ENCODE measurements at places on chromosomes 6 and 20. TPM values are rescaled to one million over a fixed set of nuclear protein-coding genes. Genes with fewer than 3 reads are reported as not detected.

- DNase-seq = no peak
These were observed 212.6 kb upstream of the EXOC2 start for GRCh38 chr6:905556-905955.

Gene GLO1
- 140 TPM for total RNA-seq

Gene POM121L2
- not detected for total RNA-seq

Gene MMP24
- total RNA-seq = not detected

DNA sequence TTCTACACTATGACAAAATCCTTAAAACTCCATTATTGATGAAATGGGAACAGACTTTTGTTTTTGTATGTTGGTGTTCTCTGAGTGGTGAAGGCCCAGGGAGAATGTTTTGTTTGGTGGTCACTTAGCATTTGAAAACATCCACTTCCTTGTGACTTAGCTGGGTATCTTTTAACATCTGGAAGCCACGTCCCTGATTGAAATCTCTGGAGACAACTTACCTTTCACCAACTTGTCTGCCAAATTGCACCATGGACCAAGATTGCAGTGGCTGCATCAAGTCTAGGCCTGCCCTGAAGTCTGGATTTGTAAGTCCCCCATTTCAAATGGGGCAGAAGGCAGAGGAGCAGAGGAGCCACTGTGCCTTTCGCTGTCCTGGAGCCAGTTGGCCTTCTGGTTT lies 534 bp upstream of the EFCAB8 start:
- DNase-seq = no peak

- DNase-seq = no peak
These were observed 320.1 kb downstream of the ESR1 start for GRCh38 chr6:152127432-152128165.

- DNase-seq = no peak
These were observed 15.3 kb downstream of the PHIP start for GRCh38 chr6:79062708-79063107.

Gene PAX1
- not detected for total RNA-seq

DNA sequence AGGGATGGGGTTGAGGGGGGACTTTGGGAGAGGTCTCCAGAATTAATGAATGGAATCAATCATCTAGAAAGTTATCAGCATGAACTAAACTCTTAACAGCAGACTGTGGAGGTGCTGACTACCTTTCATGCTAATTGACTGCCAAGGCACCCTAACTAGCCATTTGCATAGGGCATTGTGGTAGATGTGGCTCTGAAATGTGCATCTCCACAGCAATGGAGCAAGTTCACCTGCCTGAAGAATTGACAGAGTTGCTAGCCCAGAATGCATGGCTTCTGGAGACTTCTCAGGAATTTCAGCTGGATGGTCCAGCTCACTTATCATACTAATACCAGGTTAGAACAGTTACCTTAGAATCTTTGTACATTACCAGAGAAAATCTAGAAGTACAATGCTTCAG lies 745.6 kb downstream of the KIF16B start:
- no peak for DNase-seq

DNA sequence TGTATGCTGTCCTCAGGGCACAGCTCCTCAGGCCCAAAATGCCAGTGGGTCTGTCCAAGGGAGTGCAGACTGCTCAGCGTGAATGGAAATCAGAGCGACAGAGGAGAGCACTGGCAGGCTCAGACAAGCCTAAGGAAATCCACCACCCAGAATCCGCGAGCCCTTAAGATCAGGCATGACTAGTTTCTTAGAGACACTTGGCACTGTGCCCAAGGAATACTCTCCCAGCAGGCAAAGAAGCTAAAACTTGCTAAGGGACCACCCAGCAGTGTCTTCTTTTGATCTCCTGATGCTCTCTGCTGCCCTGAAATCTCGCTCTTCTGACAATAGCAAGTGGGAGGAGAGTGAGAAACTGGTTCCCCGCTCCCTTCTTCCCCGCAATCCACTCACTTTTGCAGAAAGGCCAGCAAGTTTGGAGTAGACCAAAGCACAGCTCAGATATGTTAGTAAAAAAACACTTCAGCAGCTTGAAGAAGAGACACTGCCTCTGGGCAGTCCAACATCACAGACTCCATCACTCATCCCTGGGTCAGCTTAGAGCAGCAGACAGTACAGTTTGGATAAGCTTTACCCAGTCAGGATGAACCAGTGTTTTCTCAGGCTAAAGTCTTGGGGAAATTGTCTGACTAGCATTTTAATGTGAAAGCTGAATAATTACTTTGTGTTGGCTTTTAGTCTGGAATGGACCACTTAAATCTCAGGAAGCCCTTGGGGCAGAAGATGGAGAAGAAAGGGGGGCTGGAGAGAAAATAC lies 32.4 kb downstream of the TRAF3IP2 start:
- no peak for DNase-seq

- DNase-seq = no peak
These were observed 129.8 kb upstream of the TIAM2 start for GRCh38 chr6:154865291-154865690.

GRCh38 chr6:6534399-6534798 lies 54.1 kb upstream of the LY86 start:
- DNase-seq = no peak

GRCh38 chr6:100078509-100078908 lies 84.5 kb upstream of the MCHR2 start:
- DNase-seq = no peak

Gene NTSR1
- total RNA-seq = not detected

DNA sequence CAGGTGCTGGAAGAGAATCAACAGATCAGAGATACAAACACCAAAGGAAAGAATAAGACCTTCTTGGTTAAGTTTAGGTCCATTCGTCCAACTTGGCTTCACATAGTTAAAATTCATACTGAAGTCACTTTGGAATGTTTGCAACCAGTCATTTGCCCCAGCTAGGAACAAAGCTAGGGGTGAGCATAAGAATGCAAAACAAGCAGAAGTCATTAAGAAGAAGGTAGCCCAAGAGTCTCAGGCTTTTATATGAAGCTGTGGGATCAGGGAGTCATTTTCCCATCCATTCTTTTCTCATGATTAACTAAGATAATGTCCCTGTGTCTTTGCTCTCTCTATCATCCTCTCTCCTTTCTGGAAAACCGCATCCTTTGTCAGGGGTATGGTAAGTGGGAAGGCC lies 51.5 kb upstream of the TMEM170B start:
- DNase-seq = no peak

DNA sequence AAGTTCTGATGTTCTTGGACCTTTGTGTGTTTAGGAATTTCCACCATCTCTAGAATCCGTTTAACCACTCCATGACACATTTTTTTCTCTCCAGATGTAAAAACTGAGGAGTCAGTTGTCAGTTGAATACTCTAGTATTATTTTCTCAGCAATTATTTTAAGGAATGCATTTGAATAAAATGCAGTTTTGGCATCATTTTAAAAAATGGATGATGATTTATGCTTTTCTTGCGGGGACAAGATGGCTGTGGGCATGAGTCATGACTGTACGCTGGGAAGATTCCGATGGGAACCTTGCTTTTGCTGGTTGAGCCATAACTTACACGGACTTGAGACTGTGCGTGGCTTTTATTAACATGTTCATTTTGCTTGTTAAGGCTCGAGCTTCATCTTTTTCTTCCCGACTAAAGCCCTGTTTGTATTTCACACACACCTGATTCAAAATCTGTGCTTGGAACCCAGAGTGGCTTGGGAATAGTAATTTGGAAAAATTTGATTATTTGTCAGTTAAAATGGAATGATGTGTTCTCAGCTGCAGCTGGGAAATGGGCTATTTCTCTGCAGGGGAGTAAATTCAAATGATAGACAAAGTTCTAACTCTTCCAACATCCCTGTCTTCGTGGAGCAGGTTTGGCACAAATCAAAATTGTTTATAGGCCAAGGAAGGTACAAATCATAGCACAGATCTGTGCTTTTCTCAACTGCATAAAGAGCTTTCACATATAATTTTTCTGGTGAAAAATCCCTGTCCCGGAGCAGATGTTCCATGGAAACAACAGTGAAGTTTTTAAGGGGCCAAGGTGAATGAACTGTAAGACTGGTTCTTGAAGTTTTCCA lies 470.5 kb upstream of the JAG1 start:
- DNase-seq = no peak

Gene MRPS26
- total RNA-seq = 124 TPM

Gene HSPA1L
- total RNA-seq = 1.7 TPM

DNA sequence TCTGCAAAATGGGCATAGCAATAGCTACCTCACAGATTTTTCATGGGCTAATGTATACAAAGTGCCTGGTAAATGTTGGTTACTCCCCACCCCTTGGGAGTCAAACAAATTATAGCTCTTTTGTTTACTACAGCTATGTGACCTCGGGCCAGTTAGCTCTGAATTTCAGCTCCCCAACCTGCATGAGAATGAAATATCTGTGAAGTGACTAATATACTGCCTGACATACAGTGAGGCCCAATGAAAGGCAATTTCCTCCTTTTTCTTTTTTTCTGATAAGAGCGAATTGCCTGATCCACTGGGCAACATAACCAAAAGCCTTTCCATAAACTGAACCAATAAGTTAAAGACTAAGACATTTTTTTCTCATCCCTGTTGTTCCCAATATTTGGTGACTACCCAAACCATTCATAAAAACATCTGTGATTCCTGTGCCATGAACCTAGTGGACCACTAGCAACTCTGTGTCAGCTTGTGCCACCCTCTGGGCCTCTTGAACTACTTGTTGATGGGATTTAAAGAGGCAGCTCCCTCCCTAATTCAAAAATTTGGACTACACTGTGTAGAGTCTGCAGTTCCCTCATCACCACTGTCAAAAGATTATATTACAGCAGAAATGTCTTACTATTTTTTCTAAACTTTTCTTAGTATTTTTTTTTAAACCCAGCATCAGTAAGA lies 91.9 kb upstream of the TMEM30A start:
- DNase-seq = no peak

Gene EYA2
- total RNA-seq = not detected

DNA sequence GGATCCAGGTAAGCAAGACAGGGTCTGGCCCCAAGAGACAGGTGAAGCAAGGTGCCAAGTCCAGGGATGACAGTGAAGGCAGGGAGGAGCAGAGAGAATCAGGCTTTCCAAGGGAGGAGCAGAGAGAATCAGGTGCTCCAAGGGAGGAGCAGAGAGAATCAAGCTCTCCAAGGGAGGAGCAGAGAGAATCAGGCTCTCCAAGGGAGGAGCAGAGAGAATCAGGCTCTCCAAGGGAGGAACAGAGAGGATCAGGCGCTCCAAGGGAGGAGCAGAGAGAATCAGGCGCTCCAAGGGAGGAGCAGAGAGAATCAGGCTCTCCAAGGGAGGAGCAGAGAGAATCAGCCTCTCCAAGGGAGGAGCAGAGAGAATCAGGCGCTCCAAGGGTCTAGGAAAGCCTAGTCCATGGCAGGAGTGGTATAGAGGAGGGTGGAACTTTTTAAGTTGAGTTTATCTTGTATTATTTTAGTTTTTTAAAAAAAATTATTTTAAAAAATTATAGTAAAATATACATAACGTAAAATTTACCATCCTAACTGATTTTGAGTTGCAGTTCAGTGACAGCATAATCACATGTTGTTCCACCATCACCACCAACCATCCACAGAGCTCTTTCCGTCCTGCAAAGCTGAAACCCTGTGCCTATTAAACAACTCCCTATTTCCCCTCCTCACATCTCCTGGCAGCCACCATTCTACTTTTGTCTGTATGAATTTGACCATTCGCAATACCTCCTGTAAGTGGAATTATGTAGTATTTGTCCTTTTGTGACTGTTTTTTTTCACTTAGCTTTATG lies 64.1 kb downstream of the SASH1 start:
- DNase-seq = no peak

Gene OSTM1
- total RNA-seq = 30.0 TPM

DNA sequence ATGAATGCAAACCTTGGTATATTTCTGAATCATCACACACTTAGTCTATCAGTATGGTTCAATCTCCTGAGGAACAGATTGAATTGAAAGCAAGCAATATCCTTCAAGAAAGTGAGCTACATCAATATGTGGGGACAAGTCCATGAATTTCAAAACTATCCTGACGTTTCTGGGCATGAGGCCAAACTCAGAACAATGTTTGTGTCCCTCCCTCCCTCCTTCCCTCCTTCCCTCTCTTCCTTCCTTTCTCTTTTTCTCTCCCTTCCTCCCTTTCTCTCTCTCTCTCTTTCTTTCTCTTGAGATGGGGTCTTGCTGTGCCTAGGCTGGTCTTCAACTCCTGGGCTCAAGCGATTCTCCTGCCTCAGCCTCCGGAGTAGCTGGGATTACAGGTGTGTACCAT lies 27.9 kb upstream of the SYNCRIP start:
- DNase-seq = no peak

Gene SNRNP48
- total RNA-seq = 12.2 TPM

Gene MICB
- 12.5 TPM for total RNA-seq

All from activated T-cell treated with anti-CD3 and anti-CD28 coated beads, Interleukin-2, amount 50 U/mL, for 4 hours (primary cell).